ENCODE measurements at places on chromosomes 7 and 10.

DNA sequence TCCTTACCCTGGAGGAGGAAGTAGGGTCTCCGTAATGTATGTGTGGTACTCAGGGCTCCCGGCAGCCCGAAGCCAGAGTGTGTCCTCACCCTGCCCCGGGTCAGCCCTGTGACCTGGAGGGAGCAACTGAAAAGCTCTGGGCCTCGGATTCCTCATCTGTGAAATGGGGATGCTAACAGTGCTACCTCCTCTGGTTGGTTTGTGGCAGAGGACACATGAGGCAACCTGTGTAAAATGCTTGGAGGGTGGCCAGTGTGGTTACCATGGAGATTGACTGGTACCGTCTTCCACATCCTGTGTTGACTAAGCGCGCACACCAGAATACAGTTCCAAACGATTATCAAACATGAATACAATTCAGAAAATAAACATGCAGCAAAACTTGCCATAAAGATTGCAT, 163.8 kb upstream of the KLF6 start:
- no peak for DNase-seq

DNA sequence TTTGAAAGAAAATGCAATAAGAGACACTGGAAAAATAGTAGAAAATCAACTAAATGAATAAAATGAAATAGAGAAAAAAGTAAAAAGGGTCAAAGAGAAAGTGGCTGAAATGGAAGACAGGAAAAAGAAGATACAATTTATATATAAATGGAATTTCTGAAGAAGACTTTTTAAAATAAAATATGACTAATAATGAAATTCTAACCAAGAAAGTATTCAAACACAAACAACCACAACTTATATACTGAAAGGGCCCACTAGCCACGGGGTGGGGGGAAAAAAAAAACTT, 232.1 kb downstream of the IMMP2L start:
- DNase-seq, result no peak

DNA sequence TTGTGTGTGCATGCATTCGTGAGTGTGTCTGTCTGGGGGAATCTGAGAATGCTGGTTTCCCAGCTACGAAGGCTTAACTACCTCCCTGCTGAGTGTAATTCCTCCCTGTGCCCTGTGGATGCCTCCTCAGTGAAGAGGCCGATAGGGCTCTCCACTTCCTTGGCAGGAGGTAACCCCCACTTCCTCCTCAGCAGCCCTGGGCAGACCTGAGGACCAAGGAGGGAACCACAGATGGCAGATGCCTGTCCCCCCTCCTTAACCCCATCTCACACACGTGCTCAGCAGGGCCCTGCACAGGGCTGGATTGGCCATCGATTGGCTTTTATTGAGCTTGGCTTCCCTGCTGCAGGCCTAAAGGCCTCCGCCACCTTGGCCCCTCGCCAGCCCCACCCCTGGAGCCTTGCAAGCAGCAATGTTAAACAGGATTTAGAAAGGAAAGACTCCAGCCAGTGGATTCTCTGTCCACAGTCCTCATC, 45.6 kb upstream of the LRRC4 start:
- no peak for DNase-seq

DNA sequence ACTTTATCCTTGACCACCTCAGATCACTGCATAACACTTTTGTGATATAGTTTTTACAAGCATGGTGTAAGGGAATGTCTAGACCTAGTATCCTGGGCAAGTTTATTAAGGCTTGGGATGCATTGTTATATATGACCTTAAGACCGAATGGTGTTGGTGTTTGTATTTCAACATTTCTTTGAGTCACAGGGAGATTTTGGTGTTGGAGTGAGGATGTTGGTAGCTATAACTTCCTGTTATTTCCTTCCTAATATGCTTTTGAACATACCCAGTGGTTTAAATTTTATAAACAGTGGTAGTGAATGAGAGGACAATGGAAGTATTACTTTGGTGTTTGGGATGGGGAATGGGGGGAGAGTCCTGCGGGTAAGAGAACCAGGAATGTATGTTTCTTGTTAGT, 2.6 kb downstream of the EXOC4 start:
- DNase-seq, result no peak

GRCh38 chr7:2777898-2778535, 66.1 kb downstream of the GNA12 start:
- DNase-seq, result no peak

DNA sequence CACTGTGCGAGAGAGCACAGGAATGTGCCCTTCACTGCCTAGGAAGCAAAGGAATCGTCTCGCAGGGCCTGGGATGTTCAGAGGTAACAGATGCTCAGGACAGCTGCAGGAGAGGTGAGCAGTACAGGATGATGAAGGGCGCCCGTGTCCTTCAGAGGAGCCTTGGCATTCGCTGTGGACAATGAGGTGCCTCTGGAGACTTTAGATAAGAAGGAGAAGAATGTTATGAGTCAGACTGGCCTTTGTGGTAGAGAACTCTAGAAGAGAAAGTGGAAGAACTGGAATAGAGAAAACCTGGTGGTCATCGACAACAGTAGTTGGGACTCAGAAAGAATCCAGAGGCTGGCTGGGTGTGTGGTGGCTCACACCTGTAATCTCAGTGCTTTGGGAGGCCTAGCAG, 64.4 kb upstream of the LEP start:
- no peak for DNase-seq

DNA sequence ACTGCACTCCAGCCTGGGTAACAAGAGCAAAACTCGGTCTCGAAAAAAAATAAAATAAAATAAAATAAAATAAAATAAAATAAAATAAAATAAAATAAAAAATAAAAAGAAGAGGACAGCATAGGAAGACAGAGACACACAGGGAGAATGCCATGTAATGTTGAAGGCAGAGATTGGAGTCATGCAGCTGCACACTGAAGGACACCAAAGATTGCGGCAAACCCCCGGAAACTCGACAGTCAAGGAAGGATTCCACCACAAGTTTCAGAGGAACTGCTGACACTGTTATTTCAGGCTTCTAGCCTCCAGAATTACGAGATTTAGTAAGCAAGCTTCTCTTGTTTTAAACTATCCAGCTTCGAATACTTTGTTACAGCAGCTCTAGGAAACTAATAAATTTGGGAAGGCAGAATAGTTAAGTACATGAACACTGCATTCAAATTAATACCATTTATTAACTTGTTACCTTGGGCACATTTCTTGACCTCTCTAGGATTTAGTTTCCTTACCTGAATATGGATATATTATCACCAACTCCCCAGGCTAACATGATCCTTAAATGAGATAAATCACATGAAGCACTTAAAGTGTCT, 9.5 kb downstream of the CPED1 start:
- no peak for DNase-seq

GRCh38 chr10:79045566-79046175, 23.1 kb upstream of the ZMIZ1 start:
- DNase-seq, result no peak

DNA sequence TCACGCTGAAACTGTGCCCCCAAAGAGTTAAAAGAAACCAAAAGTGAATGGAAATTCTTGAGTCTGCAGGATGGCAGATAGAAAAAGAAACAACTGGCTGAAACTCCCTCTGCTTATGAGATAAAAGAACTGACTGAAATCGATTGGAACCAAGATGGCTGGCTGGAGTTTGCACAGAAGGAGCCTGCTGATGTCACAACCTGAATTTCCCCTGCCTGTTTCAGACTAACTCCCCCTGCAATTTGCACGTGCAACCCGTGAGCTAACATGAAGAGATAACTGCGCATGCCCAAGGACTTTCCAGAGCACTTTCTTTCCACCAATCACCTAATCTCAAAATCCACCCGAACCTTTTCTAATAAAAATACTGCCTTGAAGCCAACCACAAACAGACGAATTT, 435.5 kb downstream of the CALN1 start:
- DNase-seq, result no peak
